Right ventricle myocardium superior (tissue), 1 donor: ENCODE measurements at places on chromosomes 6 and 20. TPM values are rescaled to one million over a fixed set of nuclear protein-coding genes. Genes with fewer than 3 reads are reported as not detected.

NQO2 gene
- total RNA-seq, result 70.5 TPM

- no peak for DNase-seq
These were observed 81.1 kb downstream of the CD40 start for GRCh38 chr20:46199198-46199597.

GRCh38 chr6:29763491-29764289 is 40.5 kb downstream of the HLA-F start:
- no peak for DNase-seq

TP53TG5 gene
- total RNA-seq, result 1.2 TPM

GRCh38 chr6:71386215-71386614 is 97.6 kb downstream of the OGFRL1 start:
- DNase-seq, result no peak

ENPP5 gene
- 3.0 TPM for total RNA-seq

DNA sequence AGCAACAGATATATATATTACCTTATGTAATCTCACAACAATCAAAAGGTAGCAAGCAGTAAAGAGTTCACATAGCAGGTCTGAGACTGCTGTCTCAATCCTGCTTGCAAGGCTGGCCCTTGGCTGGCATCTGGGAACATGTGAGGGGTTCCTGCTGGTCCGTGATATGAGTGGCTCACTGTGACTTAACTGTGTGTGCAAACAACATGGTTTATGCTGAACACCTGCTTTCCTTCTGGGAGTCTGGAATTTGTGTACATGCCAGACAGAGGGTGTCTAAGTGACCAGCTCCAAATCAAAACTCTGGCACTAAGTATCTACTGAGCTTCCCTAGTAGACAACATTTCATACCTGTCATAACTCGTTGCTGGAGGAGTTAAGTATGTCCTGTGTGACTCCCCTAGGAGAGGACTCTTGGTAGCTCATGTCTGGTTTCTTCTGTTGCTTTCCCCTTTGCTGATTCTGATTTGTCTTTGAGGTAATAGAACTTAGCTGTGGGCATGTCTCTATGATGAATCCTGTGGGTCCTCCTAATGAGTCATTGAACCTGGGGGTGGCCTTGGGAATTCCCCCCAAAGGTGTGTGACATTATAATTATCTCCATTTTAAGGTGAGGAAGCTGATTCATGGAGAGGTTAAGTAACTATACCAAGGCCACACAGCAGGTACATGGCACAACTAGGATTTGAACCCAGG is 131.6 kb upstream of the NEDD9 start:
- no peak for DNase-seq

GGTLC1 gene
- not detected for total RNA-seq

GRCh38 chr6:4281341-4282293 is 146.2 kb upstream of the ECI2 start:
- DNase-seq, result peak; percentile 58

GRCh38 chr6:89047473-89047872 is 33.1 kb upstream of the PNRC1 start:
- no peak for DNase-seq

GRCh38 chr6:46491201-46491627 is at the start of gene RCAN2:
Gene RCAN2, minus strand, starts transcription at chr6:46491449.
- DNase-seq, result peak; percentile 81

DNA sequence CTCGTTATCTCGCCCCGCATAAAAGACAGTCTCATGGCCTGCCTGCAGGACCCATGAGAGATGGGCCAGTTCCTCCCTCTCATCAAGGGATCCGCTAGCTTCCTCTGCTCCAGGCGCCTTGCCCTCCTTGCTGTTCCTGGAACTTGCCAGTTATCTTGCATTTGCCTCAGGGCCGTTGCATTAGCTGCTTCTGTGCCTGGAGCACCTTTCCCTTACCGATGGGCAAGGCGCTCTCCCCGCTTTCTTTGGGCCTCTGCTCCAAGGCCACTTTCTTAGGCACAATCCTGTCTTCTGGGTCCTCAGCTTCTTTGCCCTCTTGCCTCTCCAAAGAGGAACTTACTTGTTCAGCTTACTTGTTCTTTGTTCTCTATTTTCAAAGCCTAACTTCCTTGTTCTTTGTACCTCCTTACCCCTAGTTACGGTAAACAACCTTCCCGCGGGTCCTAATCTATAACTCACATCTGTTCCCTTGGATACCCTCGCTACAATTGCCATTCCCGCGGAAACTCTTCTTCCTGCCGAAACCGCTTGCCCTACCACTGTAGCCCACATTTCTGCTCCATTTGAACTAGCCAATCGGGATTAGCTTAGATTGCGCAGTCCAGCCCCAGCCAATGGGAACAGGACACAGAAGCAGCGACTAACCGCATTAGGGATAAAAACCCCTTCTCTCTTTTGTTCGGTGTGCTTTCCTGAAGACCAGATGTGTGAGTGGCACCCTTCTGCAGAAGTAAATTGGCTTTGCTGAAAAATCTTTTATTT is 887 bp upstream of the NSFL1C start:
- DNase-seq, result peak; percentile 58

CAGE1 gene
- total RNA-seq, result not detected

- DNase-seq, result no peak
These were observed 5.7 kb downstream of the TMEM151B start for GRCh38 chr6:44275749-44276648.

PXDC1 gene
- 24.3 TPM for total RNA-seq

- no peak for DNase-seq
These were observed 122.6 kb downstream of the PRND start for GRCh38 chr20:4844325-4844724.

DNA sequence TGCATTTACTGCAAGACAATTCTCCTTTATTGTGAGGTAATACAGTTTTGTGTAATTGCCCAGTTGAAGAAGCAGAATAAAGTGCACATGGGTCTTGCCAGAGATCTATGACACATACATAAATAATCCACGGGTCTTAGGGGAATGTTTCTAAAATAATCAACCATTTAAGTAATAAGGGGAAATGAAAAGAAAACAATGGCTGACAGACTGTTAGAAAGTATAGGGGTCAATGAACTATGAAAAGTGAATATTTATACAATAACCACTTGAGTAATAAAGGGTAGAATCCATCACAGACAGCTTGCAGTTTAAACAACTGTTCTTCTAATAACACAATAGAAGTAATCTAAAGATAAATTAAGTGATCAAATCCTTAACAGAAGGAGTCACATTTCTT is 477.2 kb downstream of the EYS start:
- DNase-seq, result no peak

GRCh38 chr6:118813775-118814174 is 80.2 kb upstream of the ASF1A start:
- no peak for DNase-seq

DNA sequence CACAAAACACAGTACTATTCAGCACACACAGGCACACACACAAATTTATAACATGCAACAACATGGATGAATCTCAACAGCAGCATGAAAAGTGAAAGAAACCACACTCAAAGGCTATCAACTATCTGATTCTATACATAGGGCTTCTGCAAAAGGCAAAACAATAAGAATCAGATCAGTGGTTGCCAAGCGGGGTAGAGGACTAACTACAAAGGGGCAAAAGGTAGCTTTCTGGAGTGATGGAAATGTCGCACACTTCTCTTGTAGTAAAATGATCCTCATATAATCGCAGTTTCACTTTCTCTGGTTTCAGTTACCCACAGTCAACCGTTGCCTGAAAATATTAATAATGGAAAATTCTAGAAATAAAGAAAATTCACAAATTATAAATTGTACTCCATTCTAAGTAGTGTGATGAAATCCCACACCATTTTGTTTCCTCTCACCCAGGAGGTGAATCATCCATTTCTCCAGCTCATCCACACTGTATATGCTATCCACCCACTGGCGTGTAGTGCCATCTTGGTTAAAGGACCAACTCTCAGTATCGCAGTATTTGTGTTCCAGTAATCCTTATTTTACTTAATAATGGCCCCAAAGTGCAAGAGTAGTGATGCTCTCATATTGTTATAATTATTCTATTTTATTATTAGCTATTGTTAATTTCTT is 12.8 kb upstream of the PLN start:
- DNase-seq, result no peak

- no peak for DNase-seq
These were observed 18.2 kb downstream of the SYNDIG1 start for GRCh38 chr20:24487648-24488047.

DEFB119 gene
- not detected for total RNA-seq

DNA sequence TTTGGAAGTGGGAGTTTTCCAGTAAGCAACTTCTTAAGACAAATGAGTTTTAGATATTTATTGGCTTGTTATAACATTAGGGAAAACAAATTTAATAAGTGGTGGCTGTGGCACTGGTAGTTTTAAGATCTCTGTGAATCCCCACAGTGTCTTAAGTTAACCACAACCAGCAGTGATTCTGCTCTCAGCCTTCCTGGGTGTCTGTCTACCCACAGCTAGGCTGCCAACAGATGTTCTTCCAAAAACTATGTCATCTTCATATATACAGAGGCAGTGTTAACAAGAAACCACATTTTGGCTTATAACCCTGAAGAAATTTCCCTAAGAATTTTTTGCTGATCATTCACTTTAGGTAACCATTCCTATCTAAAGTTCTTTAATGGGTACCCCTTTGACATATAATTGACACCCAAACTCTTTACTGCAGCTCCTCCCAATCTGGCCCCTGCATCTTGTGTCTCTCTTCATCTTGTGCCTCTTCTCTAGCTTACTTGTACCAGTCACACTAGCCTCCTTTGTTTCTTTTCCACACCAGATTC is 52.7 kb downstream of the TOP1 start:
- no peak for DNase-seq

DNA sequence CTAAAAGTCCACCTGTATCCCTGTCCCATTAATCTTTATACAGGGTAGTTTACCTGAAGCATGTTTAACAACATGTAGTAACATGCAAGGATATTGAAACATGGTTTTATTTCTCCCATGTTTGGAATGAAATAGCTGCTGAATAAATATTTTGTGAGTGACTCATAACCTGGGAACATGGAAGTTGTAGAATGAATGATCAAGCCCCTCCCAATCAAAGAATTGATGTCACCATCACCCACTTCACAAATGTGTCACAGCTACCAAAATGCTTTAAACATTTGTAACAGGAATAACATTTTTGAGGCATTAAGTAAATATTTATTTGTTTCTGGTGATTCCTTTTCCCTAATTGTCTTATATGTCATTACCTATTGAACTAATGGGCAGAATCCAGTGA is 58.9 kb upstream of the TNFAIP3 start:
- DNase-seq, result no peak

ZNF133 gene
- total RNA-seq, result 5.3 TPM

C6orf132 gene
- 1.9 TPM for total RNA-seq

C6orf52 gene
- total RNA-seq, result 0.78 TPM

DNA sequence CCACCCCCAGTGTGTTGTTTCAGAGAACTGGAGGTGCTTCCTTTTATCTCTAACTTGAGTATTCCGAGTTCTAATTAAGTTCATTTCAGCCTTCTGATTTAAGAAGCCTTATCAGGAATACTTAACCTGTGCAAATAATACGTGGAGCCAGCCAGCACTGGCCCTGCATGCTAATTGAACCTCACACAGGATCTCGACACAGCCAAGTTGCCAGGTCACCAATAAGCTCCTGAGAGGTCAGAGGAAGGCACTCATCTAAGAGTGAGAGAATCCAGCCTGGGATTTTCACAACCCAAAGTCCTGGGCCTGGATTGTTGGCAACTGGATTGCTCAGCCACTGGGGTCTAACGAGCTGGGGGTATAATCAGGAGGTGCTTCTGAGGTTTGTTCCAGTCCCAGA is 157.7 kb upstream of the LRFN2 start:
- DNase-seq, result no peak

RNF182 gene
- total RNA-seq, result not detected

- DNase-seq, result no peak
These were observed 186.7 kb upstream of the VGLL2 start for GRCh38 chr6:117078624-117079023.

DNA sequence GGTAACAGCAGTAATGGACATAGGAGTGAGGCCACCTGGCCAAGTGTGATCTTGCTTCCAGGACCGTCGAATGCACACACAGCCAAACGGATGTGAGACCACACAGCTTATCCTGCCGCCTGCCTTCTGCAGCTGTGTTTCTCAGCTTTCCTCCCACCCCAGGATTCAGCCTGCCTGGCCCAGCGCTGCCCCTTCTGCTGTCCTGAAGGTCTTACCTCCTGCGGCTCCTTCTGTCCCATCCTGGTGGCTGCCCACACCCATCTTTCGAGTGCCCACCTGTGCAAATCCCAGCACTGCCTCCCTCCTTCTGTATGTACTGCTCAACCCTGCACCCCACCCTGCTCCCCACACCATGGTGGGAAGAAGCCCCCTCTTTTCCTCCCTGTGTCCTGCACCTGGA is 49.4 kb upstream of the DACT2 start:
- DNase-seq, result peak; percentile 31

TRIM15 gene
- total RNA-seq, result not detected

GRCh38 chr6:7041511-7042026 is 66.2 kb upstream of the RREB1 start:
- no peak for DNase-seq

IL20RA gene
- total RNA-seq, result 9.1 TPM

DNA sequence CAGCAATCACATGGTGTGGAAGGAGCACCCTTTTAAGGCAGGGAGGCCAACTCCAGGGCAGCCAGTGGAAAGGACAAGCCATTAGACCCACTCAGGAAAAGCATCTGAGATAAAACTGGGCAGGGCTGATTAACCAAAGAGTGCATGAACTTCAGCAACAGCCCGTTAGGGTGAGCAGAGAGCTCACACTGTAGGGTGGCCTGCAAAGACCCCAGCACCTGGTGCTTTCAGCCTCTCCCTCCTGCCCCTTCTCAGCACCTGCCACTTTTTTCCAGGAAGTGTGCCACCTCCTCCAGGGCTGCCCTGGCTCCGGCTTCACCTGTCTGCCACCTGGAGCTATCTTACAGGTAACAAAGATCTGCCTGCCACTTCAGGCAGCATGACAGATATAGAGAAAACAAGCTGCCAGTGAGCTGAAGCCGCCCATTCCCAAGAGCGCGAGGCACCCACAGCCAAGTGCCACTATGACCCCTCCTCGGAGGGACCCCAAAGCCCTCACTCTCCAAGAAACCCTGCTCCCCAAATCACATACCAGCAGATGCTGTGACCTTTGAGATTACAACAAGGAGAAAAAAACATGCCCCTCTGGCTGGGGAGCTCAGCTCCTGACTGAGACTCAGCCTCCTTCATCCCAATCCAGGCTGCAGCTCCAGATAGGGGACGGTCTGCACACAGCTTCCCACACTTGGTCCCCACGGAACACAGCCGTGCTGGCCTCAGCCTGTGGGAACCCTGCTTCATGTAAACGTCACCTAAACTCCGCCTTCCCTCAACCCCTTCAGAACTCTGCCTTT is 71.2 kb downstream of the ABHD12 start:
- DNase-seq, result no peak

DNA sequence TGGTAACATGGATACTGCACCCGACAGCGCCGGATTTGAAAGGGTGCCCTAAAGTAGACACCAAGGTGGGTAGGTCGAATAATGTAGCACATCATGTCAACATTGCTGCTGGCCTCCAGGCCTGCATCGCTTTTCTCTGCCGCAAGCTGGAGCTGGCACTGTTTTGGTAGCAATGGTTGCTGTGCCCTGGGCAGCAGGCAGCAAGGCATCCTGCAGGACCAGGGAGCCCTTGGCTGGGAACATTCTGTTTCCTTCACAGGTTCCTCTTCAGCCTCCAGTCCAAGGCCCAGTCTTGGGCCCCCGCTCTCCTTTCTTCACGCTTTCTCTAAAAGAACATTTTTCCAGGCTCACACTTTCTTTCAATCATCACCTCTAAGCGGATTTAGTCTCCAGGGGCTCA is 365.8 kb upstream of the JARID2 start:
- no peak for DNase-seq

VWA7 gene
- 9.5 TPM for total RNA-seq

- peak; percentile 45 for DNase-seq
These were observed 136.3 kb downstream of the MRPL14 start for GRCh38 chr6:43990627-43991619.

SLC22A3 gene
- total RNA-seq, result 1.2 TPM
